Metanephros (tissue), 2 donors: ENCODE measurements at places on chromosomes 1 and 21. TPM values are rescaled to one million over a fixed set of nuclear protein-coding genes. Genes with fewer than 3 reads are reported as not detected.

The TTC34 gene
- total RNA-seq: 0.29 TPM

The FAM163A gene
- total RNA-seq: 0.53 TPM

The MPZ gene
- 8.2 TPM for total RNA-seq

The ZNF648 gene
- total RNA-seq: 0.76 TPM

The PAPPA2 gene
- total RNA-seq: 23.4 TPM

The KCNE2 gene
- not detected for total RNA-seq

The NBPF19 gene
- total RNA-seq: 38.2 TPM

The MTX1 gene
- total RNA-seq: 41.6 TPM

The RNU1-1 gene
- 7,909 TPM for total RNA-seq

The BEND5 gene
- 12.0 TPM for total RNA-seq

The JAM2 gene
- 12.1 TPM for total RNA-seq

The ANGPTL1 gene
- 7.6 TPM for total RNA-seq

The TENT5C gene
- total RNA-seq: 35.0 TPM

The OR2T11 gene
- total RNA-seq: 0.06 TPM

The ATP1A2 gene
- total RNA-seq: 36.4 TPM

The NBPF10 gene
- total RNA-seq: 3.3 TPM

The AMPD1 gene
- 22.7 TPM for total RNA-seq

The C1orf53 gene
- total RNA-seq: 1.4 TPM

The CLDN14 gene
- total RNA-seq: 5.5 TPM

The SH2D1B gene
- total RNA-seq: 0.35 TPM

The WDR64 gene
- total RNA-seq: not detected

The PAQR6 gene
- total RNA-seq: 1.9 TPM
